ENCODE measurements at places on chromosomes 3 and 15. TPM values are rescaled to one million over a fixed set of nuclear protein-coding genes. Genes with fewer than 3 reads are reported as not detected.

Gene MESP2
- not detected for total RNA-seq

DNA sequence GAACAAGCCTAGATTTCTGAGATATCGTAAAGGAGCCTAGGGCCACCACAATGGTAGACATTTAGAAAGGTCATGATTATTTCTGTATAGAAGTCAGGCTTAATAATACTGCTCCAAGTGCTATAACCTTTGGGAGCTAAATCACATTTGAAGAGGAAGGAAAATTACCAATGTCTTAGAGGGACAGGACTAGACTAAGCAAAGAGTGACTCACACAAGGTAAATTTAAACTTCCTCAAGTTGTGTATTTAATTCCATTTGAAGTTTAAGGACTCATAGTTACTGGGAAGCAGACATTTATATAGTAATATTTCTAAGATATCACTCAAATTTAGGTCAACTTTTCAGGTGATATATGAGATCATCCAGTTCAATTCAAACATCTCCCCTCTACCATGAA is 227.6 kb upstream of the MME start:
- no peak for DNase-seq

Gene PGBD4
- total RNA-seq, result 1.5 TPM

DNA sequence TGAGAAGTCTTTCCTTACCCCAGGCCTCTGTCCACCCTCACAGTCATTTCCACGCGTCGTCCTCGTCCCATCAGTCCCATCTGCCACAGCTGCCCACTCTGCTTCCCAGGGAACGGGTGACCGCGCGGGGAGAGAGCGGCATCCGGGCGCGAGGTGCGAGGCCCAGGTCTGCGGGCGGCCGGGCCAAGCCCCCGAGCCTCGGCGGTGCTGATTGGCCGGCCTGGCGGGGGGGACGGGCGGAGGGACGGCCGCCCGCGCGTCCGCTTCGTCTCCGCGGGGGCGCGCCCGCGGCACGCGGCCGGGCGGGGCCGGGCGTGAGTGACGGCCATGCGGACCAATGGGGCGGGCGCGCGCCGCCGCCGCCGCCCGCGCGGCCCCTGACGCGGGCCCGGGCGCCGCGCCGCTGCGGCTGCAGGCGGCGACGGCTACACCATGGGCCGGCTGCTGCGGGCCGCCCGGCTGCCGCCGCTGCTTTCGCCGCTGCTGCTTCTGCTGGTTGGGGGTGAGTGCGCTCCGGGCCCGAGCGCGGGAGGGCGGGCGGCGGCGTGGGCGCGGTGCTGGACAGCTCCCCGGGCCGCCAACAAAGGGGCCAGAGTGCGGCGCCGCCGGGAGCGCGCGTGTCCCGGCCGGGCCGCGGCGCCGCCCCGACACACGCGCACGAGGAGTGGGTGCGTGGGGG is at the start of gene PODXL2:
PODXL2 (plus strand) TSS at position 398 of the 679 bp plus-strand sequence; CDS start at position 433, 35 bp downstream.
- DNase-seq, result no peak

Gene GPX1
- total RNA-seq, result 270 TPM

Gene PATL2
- 4.0 TPM for total RNA-seq

- no peak for DNase-seq
These were observed 3.0 kb upstream of the PHGR1 start for GRCh38 chr15:40347559-40348473.

GRCh38 chr3:111521891-111522290 is 20.1 kb upstream of the CD96 start:
- no peak for DNase-seq

DNA sequence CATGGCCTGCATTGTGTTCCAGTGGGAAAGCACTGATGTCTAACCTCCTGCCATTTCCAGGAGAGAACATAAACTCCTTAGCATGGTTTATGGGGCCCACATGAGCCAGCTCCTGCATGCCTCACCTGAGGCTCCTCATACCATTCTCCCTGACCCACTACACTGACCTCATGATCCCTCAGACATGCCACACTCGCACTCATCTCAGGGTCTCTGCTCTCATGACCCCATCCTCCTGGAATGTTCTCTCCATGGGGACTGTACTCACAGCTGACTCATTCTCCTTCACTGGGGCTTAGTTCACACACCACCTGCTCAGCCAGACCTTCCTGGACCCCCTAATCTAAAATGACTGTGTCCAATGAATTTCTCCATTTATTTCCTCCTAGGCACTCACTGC is 4.0 kb upstream of the LMCD1 start:
- DNase-seq, result no peak

Gene AADACL2
- not detected for total RNA-seq

DNA sequence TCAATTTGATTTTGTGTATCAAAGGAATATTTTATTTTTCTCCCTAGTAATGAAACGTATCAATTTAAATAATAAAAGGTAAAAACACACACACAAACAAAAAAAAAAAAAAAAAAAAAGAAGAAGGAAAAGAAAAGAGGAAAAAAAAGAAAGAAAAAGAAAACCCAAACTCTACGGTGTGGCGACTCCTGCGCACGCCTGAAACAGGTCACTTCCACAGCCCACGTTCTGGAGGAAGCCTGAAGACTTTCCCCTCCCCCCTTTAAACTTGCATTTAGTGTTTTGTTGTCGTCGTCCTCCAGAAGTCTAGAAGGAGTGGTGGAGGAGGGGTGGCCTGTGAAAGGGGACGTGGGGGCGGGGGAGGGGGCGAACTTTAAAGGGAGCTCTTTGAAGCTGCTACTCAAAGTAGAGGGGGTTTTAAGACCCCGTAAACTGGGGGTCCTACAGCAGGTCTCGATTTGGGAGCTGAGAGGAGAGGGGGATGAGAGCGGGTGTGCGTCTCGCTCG is 2.3 kb upstream of the TLE3 start:
- DNase-seq, result no peak

Gene RTP3
- total RNA-seq, result not detected

Gene PLA1A
- total RNA-seq, result 1.6 TPM

DNA sequence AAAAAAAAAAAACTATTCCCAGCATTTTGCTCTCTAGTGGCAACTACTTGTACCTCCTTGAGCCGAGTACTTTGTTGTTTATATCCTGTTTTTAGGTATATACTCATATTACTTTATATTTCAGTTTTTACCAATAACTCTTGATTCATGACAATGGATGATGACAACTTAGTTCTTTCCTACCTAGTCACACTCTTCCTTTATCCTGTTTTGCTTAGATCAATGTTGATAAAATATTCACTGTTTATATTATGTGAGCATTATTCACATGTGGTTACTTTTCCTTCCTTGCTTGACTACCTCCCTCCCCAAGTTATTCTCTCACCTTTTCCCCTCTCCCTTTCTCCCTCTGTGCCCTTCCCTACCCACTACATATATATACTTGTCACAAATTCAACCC is 53.7 kb downstream of the NKIRAS1 start:
- DNase-seq, result no peak

Gene SMCO1
- total RNA-seq, result not detected

- DNase-seq, result peak; percentile 73
These were observed 54.7 kb downstream of the ONECUT1 start for GRCh38 chr15:52735231-52736089.

Gene MANF
- 90.4 TPM for total RNA-seq

DNA sequence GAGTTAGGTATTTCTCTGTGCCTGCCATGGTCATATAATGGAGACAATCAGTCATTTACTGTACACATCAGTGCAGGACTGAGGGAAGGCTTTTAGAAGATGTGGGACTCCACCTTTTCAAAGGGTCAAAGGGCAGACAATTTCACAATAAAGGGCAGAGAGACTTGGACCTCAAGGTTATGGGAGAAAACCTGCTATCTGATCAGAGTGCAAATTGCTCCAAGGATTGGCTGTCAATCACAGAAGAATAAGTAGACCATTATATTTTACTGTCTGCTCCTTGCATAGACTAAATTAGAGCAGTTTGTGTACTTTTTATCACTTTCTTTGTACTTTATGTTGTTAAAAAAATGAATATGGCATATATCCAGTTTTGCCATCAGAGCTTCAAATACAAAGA is 314.9 kb upstream of the ATP11B start:
- DNase-seq, result no peak

DNA sequence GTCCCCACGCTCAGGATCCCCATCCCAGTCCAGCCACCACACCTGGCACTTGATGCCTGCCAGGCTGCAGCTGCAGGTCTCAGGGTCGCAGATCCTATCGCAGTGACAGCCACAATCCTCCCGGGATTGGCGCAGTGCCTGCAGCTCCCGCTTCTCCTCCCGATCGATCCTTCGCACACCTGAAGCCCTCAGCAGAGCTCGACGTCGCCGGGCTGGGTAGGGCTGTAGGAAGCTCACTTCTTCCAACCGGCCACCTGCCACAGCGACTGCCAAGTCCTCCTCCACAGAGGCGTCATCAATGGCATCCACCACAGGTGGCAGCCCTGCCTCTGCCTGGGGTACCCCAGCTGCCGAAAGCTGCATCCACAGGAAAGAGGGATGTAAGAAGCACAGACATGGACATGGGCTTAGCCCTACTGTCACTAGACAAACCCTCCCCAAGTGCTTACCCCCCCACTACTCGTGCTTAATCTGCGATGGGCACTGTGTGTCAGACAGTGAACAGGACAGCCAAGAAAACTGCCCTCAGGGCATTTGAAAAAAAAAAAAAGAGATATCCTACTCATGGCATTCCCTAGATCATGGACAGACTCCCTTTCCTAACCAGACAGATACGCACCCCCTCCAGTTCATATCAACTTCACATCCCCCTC is 9.2 kb downstream of the CSRNP1 start:
- DNase-seq, result no peak

Gene ALS2CL
- total RNA-seq, result 64.5 TPM

GRCh38 chr3:57604971-57605370 is 7.8 kb upstream of the ARF4 start:
- no peak for DNase-seq

- DNase-seq, result no peak
These were observed 140.0 kb downstream of the PLOD2 start for GRCh38 chr3:146020969-146021368.

DNA sequence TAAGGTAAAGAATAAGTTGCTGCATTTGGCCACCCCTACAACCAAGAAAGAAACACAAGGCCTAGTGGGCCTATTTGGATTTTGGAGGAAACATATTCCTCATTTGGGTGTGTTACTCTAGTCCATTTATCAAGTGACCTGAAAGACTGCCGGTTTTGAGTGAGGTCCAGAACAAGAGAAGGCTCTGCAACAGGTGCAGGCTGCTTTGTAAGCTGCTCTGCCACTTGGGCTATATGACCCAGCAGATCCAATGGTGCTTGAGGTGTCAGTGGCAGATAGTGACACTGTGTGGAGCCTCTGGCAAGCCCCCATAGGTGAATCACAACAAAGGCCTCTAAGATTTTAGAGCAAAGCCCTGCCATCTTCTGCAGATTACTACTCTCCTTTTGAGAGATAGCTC is 491.3 kb downstream of the TAFA4 start:
- DNase-seq, result no peak

Gene PLOD2
- 17.7 TPM for total RNA-seq

DNA sequence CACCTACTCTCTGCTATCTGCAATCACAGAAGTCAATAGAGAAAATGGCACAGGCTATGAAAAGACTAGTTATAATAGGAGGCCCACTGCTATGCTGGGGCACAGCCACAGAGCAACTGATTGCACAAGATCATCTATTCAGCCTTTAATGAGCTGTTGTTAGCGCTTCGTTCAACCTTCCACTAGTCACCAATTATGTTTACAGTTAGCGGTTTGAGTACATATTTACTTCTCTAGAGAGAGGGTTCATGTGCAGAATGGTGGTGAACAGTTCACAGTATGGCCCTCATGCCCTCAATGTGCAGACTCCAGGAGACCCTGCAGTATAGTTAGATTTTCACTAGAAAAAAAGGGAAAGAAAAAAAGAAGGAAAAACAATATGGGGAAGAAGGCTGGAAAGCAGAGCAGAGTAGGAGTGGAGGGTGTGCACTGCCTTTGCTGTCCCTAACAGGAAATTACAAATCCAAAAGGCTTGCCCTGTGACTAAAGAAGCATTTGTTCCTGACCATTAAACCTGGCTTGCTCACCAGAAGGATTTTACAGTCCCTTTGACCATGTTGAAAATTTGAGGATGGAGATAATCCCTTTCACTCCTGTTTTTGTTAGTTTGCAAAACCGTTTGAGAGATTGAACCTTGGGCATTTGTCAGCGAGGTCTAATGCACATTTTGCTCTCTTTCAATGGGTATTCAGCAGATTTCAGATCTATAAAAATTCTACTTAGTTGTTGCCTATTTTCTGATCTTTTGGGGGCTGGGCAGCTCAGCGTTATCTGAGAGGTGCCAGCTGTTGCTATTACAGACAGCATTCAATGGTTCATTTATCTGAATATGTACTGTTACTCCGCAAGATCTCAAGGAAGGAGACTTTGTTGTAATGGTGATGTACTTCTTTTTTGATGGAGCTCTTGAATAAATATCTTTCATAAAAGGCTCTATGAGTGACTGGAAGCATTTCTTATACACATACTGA is 296.1 kb downstream of the LSAMP start:
- no peak for DNase-seq

- no peak for DNase-seq
These were observed 19.5 kb downstream of the ARHGEF3 start for GRCh38 chr3:56782215-56782614.

GRCh38 chr3:52090131-52090932 is 34.0 kb upstream of the DUSP7 start:
- no peak for DNase-seq

DNA sequence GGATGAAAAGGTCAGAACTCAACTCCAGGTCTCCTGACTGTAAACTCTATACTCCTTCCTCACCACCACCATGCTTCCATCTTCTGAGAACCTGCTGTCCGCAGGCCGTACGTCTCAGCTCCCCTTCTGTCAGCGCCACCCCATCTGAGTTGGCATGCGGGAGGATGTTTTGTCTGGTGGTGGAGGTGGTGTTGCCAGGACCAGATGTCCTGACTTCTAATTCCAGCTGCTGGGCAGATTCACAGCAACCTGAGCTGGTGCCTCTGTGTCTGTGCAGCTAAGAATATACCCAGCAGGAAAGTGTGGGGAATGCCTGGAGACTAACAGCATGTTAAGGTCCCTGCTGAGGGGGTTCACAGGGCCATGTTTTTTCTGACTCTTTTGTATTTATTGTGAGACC is 23.2 kb downstream of the PLA1A start:
- DNase-seq, result no peak

GRCh38 chr15:40454904-40455391 is 14.2 kb downstream of the BAHD1 start:
- no peak for DNase-seq

GRCh38 chr3:56115698-56116097 is 352.6 kb downstream of the ERC2 start:
- no peak for DNase-seq

DNA sequence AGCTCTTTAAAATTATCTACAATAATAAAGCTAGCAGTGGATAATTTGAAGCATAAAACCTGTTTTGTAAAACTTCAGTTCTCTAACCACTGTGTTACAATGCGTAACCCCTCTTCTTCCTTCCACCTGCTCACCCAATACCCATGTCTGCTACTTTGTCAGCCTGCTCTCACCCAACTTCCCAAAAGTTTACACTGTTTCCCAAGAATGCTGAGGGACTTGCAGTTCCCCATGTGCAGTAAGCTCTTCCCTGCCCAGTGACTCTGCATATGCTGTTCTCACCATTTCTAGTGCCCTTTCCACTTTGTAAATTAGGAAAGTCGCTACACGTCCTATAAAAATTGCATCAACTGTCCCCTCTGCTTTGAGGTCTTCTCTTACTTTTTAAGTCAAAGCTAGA is 315.9 kb upstream of the SEMA6D start:
- no peak for DNase-seq

Gene P2RY14
- 0.68 TPM for total RNA-seq

GRCh38 chr15:48570822-48571221 is 74.7 kb downstream of the FBN1 start:
- DNase-seq, result no peak

GRCh38 chr3:187678726-187679268 is 8.6 kb upstream of the SST start:
- peak; percentile 55 for DNase-seq

- no peak for DNase-seq
These were observed 332.3 kb downstream of the FOXP1 start for GRCh38 chr3:71251156-71251775.

All from ureter (tissue), 1 donor.